Hindlimb muscle (tissue), 1 donor: ENCODE measurements at places on chromosomes 5 and 9.

GRCh38 chr9:120876842-120877240, at the start of gene PHF19:
Gene PHF19 (minus strand): TSS chr9:120877188. CDS start chr9:120874741, 2,447 bp downstream.
- no peak for DNase-seq

- DNase-seq: no peak
These were observed 8.2 kb downstream of the PHYKPL start for GRCh38 chr5:178224403-178224802.

GRCh38 chr9:28929433-28929832, 1356.2 kb upstream of the C9orf72 start:
- no peak for DNase-seq

- no peak for DNase-seq
These were observed 55.5 kb downstream of the MINAR2 start for GRCh38 chr5:129803403-129803802.

- no peak for DNase-seq
These were observed 28.3 kb downstream of the ZNF462 start for GRCh38 chr9:106891286-106891685.

- no peak for DNase-seq
These were observed 2.3 kb downstream of the LCNL1 start for GRCh38 chr9:136985027-136985602.

- DNase-seq: no peak
These were observed 75.0 kb downstream of the SLIT3 start for GRCh38 chr5:169225830-169226356.

DNA sequence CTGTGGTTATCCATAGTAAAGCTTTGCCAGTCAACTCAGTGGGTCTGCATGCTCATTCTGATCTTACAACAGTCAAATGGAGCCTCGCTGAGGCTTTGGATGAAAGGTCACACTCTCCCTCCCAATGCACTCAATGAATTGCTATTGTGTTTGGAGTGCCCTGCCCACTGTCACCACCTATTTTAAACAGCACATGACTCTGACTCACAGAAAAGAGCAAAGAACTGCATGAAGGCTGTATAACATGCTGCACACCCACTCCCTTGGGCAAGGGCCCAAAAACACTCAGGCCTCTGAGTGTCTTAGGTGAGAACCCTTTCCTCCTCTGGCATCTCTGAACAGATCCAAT, 118.7 kb upstream of the CCDC112 start:
- no peak for DNase-seq

GRCh38 chr9:89877051-89878002, 272.5 kb downstream of the GADD45G start:
- DNase-seq: no peak

DNA sequence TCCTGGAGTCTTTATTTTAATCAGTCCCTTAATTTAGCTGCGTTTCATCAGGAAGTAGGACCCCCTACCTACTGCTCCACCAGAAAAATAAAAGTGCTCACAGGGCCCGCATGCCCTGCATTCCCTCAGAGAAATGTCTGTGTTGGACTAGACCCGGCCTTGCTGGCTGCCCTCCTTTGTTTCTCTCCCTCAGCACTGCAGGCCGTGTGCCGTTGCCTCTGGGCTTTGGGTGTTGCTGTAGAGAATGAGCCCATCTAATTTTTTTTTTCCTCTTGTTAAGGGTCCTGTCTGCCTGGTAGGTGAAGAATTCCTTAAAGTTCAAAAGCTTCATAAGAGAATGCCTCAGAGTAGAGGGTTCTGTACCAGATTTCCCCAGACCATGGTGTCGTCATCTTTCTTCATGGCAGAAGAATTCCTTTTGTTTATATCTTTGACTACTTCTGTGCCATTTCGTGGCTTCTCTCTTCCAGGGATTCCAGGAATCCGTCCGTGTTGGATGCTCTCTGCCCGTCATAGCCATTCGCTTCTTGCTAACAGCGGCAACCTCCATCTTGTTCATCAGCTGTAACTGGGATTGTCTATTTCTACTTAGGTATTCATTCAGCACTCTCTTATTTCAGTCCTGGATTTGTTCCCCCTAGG, 49.8 kb upstream of the ANGPTL2 start:
- no peak for DNase-seq

GRCh38 chr5:69502767-69503488, 10.3 kb downstream of the OCLN start:
- no peak for DNase-seq

GRCh38 chr9:82021198-82021597, 32.6 kb downstream of the SPATA31D1 start:
- DNase-seq: no peak

- DNase-seq: no peak
These were observed 108.7 kb downstream of the SREK1 start for GRCh38 chr5:66252849-66253248.

DNA sequence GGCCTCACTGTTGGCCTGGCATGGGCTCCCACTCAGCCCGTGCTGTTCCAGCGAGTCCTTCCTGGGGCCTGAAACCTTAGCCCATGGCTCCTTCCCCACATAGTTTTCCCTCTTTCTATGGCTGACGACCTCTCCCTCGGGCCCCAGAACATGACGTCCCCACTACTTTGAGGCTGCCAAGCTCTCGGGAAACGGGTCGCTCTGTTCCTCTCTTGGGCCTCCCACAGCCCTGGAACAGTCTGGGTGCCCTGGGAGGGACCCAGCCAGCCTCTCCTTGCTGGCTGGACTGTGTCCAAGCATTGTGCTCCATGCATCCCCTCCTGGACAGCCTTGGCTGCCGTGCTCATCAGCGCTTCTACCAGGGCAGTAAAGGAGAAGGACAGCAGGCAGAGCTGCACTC, 118.3 kb downstream of the SYK start:
- DNase-seq: no peak

DNA sequence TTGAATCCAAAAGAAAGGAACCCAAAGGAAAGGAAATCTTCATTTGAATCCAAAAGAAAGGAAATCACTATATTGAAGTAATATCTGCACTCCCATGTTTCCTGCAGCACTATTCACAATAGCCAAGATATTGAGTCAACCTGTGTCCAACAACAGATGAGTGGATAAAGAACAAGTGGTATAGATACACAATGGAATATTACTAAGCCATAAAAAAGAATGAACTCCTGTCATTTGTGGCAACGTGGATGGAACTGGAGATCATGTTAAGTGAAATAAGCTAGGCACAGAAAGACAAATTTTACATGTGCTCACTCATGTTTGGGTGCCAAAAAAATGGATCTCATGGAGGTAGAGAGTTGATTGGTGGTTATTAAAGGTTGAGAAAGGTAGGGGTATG, 57.8 kb upstream of the STOM start:
- DNase-seq: no peak

DNA sequence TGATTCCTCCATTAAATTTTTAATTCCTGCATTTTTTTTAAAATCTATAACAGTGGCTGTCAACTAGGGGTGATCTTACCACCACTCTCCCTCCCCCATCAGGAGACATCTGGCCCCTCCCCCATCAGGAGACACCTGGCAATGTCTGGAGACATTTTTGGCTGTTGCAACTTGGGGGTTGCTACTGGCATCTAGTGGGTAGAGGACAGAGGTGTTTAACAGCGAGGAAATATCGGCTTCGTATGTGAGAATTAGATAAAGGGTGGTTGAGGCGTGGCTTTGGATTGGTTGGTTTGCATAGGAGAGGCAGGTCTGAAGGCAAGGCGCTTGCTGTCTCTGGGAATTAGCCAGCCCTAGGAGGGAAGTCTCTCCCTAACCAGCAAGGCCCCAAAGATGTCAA, 10.5 kb downstream of the CDHR2 start:
- no peak for DNase-seq

DNA sequence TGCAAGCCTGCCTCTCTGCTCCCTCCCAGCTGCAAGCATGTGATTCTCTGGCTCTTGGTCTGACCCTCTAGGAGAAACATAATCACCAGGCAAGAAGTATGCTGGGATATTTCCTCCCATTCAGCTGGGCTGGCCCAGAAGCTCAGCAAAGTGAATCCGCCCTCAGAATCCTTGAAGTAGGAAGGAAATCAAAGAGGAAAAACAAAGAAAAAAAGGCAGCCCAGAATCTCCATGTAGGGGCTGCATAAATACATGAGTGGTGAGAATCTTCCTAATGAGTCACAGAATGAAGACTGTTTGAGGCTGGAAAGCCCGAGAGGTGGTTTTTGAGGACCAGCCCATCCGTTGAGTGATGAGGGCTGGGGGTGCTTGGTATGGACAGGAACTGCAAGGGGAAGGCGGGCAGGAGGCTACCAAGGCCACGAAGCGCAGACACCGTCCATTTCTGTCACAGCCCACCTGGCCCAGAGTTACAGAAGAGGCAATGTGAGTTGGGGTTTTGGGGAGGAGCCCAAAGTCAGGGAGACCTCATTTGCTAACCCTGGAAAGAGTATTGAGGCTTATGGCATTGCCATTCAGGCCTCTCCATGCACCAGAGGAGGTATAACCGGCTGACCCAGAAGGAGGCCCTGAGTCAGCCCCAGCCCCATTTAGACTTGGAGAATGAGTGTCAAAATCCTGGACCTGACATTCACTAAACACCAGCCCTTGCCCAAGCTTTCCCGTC, 33.4 kb upstream of the TGFBR1 start:
- DNase-seq: no peak

DNA sequence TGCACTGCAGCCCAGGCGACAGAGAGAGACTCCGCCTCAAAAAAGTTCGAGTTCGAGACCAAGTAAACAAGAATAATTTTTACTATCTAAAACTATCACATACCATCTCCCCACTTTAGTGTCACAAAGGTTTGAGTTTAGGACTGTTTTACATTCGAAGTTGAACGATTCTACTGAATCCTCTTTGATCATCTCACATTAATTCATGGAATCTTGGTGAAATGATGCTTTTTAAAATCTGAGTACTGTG, 715 bp upstream of the RPS6 start:
- DNase-seq: no peak

DNA sequence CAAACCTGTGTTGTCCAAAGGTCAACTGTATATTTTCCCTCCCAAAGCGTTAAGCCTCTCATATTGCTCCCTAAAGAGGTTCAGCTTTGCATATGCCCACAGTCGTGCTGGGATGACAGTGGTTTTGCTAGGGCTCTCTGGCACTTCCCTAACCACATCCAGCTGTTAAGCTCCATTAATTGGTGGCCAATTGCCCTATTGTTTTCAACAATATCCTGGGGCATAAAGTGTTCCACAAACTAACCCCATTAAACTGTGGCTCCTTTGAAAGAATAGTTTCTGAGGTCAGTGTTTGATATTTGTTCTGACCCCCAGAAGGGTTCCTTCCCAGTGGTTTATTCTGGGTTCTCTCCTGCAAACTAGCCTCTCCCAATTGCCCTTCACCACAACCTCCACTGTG, 194.5 kb downstream of the HSD17B3 start:
- no peak for DNase-seq

GRCh38 chr5:143064218-143064641, 294.1 kb downstream of the ARHGAP26 start:
- peak; percentile 65 for DNase-seq

- DNase-seq: no peak
These were observed 75.0 kb downstream of the CAVIN4 start for GRCh38 chr9:100652850-100653249.

DNA sequence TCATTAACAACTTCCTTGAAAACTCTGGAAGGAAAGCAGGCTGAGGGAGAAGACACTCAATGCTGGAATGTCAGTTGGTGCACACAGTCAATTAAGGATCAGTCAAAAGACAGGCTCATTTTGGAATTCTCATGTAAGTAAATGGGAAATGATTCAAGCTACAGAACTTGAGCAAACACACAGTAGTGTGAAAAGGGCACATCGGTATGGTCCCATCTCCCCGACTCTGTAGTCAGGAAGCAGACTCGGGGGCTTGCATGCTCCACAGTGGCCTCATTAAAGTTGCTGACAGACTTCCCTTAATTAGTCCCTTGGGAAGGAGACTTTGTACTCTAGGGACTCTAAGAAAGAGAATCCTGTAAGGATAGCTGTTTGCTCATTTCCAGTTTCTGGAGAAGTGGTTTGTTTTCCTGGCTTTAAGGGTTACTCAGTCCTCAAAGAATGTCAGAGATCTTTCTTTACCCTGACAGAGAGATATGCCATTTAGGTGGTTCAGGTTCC, 339.2 kb downstream of the ADAMTS6 start:
- no peak for DNase-seq

- DNase-seq: no peak
These were observed 590.5 kb downstream of the CCDC171 start for GRCh38 chr9:16143310-16143709.

- DNase-seq: no peak
These were observed 76.3 kb downstream of the AOPEP start for GRCh38 chr9:94802793-94803192.

- DNase-seq: no peak
These were observed at the start of gene IRX1 for GRCh38 chr5:3595006-3595961. Gene IRX1 (plus strand): TSS chr5:3595832. CDS start chr5:3596106, 274 bp downstream.

GRCh38 chr5:79728396-79728795, 38.8 kb downstream of the CMYA5 start:
- no peak for DNase-seq

GRCh38 chr5:156922207-156922792, 40.7 kb downstream of the TIMD4 start:
- no peak for DNase-seq

GRCh38 chr5:157747766-157748700, 4.5 kb downstream of the LSM11 start:
- no peak for DNase-seq

DNA sequence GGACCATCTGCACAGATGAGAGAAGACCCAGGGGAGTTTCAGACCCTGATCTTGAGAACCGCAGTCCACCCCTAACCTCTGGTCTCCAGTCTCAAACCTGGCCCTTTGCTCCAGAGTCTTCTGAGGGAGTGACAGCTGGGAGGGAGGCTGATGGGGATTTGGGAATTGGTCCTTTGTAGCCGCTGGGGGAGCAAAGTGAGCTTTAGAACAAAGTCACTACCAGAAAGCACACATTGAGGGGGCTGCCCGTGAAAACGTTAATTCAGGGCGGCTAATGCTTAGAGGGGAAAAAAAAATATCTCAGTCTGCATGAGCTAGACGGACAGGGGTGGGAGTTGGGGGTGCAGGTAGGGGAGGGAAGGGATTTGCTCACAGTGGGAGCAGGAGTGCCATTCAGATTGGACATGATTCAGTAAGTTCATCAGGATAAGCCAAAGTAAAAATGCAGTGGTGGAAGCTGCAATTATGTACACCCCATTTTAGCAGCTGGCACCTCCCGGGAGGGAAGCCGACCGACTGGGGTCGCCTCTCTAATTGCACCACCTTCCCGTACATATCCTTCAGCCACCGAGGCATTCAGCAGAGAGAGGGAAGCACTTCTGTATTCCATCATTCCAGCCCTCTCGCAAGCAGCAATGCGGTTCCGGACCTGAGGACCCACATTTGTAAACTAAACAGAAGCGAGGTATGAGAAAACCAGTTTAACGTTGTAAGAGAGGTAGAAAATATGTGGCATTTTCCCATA, 123.4 kb upstream of the RETREG1 start:
- no peak for DNase-seq

DNA sequence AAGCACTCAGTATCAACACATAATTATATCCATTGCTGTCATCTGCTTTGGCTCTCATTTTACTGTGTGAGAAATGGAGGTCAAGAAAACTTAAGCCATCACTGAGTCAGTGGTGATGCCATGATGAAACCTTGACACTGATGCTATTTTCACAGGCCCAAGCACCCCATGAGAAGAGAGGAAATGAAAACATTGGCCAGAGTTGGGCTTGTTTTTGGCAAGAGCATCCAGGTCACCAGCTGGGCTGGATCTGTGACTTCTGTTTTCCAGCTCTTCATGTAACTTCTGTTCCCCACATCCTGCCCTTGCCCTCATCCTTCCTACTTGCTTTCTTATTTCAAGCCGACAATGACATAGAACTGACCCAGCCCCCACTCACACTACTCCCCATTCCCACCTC, 10.0 kb downstream of the LCP2 start:
- DNase-seq: no peak
